ENCODE measurements at places on chromosomes 2 and 18.

GRCh38 chr2:106126295-106126694 lies 67.8 kb downstream of the UXS1 start:
- peaks cover 10% of the 10 kb centered on the region for H3K4me1 ChIP-seq
- no peak overlapping the region for H3K27ac ChIP-seq
- no peaks in the 10 kb centered on the region for H3K27me3 ChIP-seq
- H3K4me3 ChIP-seq: no peak overlapping the region
- H3K36me3 ChIP-seq: peaks cover 76% of the 10 kb centered on the region

GRCh38 chr18:63882333-63883141 lies 5.0 kb upstream of the SERPINB2 start:
- DNase-seq: no peak
- H3K4me3 ChIP-seq: no peak overlapping the region
- H3K27me3 ChIP-seq: peaks cover 11% of the 10 kb centered on the region
- H3K27ac ChIP-seq: no peak overlapping the region

DNA sequence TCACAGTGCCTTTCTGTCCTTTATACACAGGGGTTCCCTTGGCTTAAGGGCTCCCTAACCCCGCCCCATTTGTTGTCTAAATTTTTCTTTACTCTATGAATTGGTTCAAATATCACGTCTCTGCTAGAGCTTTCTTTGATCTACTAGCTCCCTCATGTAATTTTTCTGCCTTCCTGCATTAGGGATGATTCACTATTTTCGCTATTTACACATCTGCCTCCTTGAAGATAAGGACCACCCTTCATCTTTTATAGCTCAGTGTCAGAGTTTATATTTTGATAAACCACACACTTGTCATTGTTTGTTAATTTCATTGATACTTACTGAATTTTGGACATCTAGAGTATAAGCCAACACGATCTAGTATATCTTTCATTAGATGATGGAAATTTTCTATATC lies 169.2 kb downstream of the LPIN1 start:
- H3K27ac ChIP-seq: no peak overlapping the region
- H3K4me3 ChIP-seq: no peak overlapping the region
- no peaks in the 10 kb centered on the region for H3K27me3 ChIP-seq
- DNase-seq: no peak

DNA sequence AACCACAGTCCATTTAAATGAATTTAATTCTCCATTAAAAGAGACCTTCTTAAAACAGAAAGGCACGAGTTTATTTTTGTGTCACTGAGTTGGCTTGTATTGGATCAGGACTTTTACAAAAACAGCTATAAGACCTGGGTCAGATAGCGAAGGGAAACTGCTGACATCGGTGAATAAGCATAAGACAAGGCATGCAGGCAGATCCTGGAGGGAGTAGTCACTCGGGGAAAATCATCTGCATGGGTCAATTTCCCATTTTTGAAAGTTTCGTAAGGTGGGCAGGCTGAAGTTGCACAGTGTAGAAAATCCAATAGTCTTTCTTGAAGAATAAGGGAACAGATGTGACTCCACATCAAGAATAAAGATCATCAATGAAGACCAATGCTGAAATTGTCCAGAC lies 12.9 kb downstream of the IL36B start:
- H3K4me3 ChIP-seq: no peak overlapping the region
- H3K36me3 ChIP-seq: no peaks in the 10 kb centered on the region
- peaks cover 20% of the 10 kb centered on the region for H3K27me3 ChIP-seq
- no peak for DNase-seq
- no peaks in the 10 kb centered on the region for H3K4me1 ChIP-seq

GRCh38 chr2:78553866-78554647 lies 471.4 kb upstream of the REG3G start:
- H3K4me1 ChIP-seq: no peaks in the 10 kb centered on the region
- no peak overlapping the region for H3K4me3 ChIP-seq
- DNase-seq: no peak
- H3K36me3 ChIP-seq: no peaks in the 10 kb centered on the region
- no peak overlapping the region for H3K27ac ChIP-seq
- no peaks in the 10 kb centered on the region for H3K27me3 ChIP-seq

GRCh38 chr2:136288249-136288648 lies 170.3 kb upstream of the CXCR4 start:
- H3K4me3 ChIP-seq: no peak overlapping the region
- no peaks in the 10 kb centered on the region for H3K36me3 ChIP-seq
- DNase-seq: no peak
- no peaks in the 10 kb centered on the region for H3K27me3 ChIP-seq
- H3K27ac ChIP-seq: no peak overlapping the region
- H3K4me1 ChIP-seq: peaks cover 32% of the 10 kb centered on the region

- H3K36me3 ChIP-seq: peaks cover 2% of the 10 kb centered on the region
- no peaks in the 10 kb centered on the region for H3K27me3 ChIP-seq
- no peaks in the 10 kb centered on the region for H3K4me1 ChIP-seq
- DNase-seq: no peak
- no peak overlapping the region for H3K27ac ChIP-seq
These were observed 86.1 kb downstream of the ACVR1 start for GRCh38 chr2:157789933-157790511.

DNA sequence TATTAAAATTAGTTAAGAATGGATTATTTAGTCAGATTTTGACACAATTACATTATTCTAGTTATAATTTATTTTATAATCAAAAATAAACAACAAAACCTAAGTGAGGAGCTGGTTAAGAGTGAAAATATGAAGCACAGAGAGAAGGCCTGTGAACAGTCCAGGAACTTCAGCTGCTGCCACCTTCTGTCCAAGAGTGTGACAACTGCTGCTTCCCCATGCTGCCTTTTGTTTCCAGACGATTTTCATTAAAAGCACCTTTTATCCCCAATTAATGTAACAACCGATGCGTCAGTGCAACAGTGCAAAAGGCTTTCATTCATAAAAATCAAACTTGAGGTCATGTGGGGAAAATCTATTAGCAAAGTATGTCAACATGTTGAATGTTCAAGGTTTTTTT lies 363.6 kb downstream of the CTNNA2 start:
- no peaks in the 10 kb centered on the region for H3K4me1 ChIP-seq
- DNase-seq: no peak

DNA sequence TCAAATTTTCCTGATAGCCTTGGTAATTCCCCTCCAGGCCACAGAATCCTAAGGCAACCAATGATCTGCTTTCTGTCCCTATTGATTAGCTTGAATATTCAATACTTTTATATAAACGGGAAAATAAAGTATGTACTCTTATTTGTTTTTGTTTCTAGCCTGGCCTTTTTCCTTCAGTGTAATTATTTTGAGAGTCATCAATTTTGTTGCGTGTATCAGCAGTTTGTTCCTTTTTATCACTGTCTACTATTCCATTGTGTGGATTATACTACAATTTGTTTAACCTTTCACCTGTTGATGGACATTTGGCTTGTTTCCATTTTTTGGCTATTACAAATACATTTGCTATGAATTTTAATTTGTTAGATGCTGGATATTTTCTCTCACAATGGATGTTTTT lies 39.2 kb upstream of the LRRC30 start:
- no peak overlapping the region for H3K27ac ChIP-seq
- no peak for DNase-seq
- no peaks in the 10 kb centered on the region for H3K4me1 ChIP-seq
- no peak overlapping the region for H3K4me3 ChIP-seq

DNA sequence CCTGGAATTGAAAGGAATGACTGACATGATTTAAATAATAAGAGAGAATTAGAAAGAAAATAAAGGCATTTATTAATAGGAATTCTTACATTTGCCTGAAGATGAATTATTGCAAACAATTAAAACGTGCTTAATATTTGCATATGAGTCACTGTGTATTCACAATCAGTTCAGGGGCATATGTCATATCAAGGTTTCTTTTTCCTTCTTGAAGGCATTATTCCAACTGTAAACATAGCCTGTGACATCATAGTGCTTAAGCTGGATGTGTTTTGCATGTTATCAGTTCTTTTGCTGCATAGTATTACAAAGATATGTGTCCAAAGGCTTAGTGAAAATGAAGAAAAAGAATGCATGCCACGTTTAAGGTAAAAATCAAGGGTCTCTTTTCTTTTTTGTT lies 80.8 kb downstream of the MEIS1 start:
- no peaks in the 10 kb centered on the region for H3K4me1 ChIP-seq
- DNase-seq: no peak
- H3K4me3 ChIP-seq: no peak overlapping the region
- no peaks in the 10 kb centered on the region for H3K27me3 ChIP-seq

GRCh38 chr2:153497938-153498629 lies 19.5 kb upstream of the RPRM start:
- DNase-seq: no peak
- no peaks in the 10 kb centered on the region for H3K36me3 ChIP-seq
- H3K27me3 ChIP-seq: no peaks in the 10 kb centered on the region
- H3K4me3 ChIP-seq: no peak overlapping the region

Measured in activated B cell treated with CpG ODN at 0.5 μM for 24 hours (primary cell).